ENCODE measurements at places on chromosomes 7 and 10. TPM values are rescaled to one million over a fixed set of nuclear protein-coding genes. Genes with fewer than 3 reads are reported as not detected.

DNA sequence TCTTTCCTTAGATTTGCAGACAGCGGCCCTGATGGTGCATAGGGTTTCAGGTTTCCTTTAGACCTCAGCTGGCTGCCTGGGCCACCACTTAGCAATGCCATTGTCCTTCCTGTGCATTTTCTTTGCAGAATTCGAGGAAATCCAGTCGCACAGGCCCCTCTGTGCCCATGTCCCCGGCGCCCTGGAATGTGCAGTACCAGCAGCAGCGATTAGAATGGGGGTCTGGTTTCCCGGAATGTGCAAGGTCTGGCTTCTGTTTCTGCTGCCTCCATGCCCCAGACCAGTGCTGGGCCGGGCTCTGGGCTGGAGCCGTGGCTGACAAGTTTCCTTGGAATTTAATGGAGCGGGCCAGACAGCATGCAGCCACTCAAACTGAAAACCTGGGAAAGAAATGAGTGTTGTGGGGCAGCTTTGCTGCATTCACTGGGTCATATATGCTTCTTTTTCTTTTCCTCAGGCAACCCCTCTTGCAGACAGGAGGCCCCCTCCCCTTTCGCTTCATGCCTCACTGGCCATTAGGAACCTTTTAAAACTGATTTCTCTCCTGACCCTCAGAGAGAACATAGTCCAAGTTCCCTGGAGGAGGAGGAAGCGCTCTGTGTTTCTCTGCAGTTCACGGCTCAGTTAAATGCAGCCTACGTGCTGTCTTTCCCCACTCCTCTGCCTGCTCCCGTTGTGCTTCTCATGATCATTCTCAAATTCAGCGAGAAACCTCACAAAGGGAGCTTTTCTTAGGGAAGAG is 14.4 kb downstream of the HTRA1 start:
- no peak for DNase-seq

- no peak for DNase-seq
Measured at GRCh38 chr7:30116771-30117170, 18.0 kb upstream of the MTURN start.

- no peak for DNase-seq
Measured at GRCh38 chr7:112433289-112433688, 17.0 kb upstream of the IFRD1 start.

Gene FAM171A1
- total RNA-seq = not detected

DNA sequence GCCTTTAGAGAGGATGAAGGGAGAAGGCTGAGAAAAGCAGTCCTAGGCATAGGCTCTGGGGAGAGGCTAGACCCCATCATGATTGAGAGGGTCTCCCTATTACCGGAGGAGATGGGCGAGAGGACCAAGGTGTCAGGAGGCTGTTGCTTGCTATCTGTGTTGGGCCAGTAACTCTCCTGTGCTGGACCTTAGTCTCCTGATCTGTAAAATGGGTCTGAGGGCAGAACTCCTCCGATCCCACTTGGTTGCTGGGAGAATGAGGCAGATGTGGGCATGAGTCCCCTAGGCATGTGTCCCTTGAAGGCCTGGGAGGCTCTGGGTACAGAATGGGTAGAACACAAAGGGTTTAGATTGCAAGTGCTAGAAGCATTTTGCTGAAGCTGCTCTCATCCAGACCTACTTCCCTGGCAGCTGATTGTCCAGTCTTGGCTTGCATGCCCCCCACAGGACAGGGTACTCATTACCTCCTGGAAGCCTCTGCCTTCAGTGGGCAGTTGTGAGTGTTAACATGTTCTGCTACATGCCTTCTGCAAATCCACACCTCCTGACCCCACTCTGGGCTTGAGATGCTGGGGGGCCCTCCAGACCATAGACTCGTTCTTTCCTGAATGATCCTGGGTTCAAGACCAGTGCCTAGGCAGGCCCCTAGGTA is 4.4 kb downstream of the ZMIZ1 start:
- no peak for DNase-seq

Gene CCL24
- 1.2 TPM for total RNA-seq

DNA sequence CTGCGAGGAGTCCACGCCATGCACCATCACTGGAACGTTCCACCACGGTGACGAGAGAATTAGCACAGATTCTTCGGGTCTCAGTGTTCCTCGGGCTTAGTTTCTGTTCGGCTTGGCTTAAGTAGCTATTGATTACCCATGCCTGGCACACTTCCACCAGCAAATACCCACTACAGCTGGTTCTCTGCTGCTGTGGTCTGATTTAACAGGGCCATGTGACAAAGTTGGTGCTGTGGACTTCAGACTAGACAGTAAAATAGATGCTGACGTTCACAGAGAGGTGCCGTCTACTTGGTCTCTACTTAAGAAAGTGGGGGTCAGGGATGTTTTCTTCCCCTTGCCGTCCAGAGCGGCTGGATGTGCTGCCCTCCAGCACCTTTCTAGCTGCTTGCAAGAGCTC is 11.6 kb downstream of the GNA12 start:
- no peak for DNase-seq

GRCh38 chr7:50353201-50353600 is 48.7 kb downstream of the IKZF1 start:
- no peak for DNase-seq

GRCh38 chr10:34121781-34122622 is 693.1 kb downstream of the PARD3 start:
- DNase-seq = no peak

DNA sequence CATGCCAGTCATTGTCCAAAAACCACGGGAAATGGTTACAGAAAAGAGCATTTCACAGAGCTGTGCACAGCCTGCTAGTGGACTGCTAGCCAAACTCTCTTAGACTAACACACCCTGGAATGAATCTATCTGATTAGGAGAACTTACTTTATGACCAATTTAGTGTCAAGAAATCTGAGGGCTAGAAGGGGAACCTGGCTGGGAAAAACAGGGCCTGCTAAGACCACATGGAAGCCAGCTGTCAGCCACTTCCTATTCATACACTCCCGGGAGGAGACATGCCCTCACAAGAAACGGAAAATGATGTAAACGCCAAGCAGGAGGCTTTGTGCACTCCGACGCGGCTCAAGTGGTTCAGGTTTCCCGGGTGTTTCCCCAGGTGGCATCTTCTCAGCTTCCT is 54.8 kb downstream of the MPP7 start:
- DNase-seq = no peak

GRCh38 chr10:16819026-16819425 is 1.8 kb upstream of the RSU1 start:
- no peak for DNase-seq

Gene DENND2A
- total RNA-seq = not detected

GRCh38 chr10:48336978-48337599 is 30.6 kb downstream of the MAPK8 start:
- DNase-seq = no peak

Gene HGF
- total RNA-seq = not detected
